ENCODE measurements at places on chromosomes 1 and 21.

DNA sequence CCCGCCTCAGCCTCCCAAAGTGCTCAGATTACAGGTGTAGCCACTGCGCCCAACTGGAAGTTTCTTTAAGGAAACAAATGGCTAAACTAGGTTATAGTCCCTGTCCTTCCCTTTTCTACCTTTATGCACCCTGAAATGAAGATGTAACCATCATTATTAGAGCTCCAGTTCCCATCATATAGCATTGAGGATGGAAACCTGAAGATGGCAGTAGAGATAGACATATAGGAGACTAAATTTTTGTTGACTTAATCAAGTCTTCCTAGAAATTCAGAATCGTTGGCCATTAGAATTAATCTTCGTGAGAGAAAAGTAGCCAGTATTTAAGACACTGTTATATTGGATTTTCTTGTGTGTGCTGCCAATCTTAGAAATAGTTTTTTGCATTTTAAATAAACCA lies 1016.3 kb upstream of the NCAM2 start:
- no peak for DNase-seq

DNA sequence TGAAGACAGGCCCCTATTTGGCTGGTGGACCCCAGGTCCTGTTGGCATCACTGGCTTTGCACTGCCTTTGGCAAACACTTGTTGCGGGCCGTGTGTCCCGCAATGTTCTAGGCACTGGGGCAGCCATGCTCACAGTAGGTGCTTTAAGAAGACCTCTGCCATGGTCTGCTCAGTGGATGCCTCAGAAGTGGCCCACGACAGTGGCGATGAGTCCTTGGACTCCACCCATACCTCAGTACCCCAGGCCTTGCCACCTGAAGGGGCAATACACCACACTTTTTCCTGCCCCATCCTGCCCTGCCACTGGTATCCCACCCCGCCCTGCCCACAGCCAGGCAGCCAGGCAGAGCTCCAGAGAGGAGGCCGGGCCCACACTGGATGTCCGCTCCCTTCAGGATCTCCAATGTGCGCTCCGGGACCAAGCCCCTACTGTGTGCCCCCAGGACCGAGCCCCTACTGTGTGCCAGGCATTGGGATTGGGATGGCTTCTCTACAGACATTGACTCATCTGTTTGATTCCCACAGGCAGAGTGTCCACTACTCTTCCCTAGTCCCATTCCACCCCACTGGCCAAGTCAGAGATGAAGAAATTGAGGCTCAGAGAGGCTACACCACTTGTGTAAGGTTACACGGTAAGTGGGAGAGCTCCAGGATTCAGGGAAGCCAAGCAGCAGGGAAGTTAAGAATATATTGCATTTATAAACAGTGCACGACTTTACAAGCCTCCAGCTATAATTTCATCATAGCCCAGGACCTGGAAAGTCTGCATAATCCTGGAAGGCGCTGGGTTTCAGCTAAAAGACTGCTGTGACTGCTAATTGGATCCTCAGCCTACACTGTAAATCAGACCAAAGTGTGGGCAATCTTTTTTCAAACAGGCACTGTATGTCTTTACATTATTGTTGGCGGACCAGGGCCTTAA lies 101.6 kb downstream of the DMRTB1 start:
- no peak for DNase-seq

- DNase-seq, result no peak
Measured at GRCh38 chr1:94553323-94553730, 11.8 kb upstream of the F3 start.

DNA sequence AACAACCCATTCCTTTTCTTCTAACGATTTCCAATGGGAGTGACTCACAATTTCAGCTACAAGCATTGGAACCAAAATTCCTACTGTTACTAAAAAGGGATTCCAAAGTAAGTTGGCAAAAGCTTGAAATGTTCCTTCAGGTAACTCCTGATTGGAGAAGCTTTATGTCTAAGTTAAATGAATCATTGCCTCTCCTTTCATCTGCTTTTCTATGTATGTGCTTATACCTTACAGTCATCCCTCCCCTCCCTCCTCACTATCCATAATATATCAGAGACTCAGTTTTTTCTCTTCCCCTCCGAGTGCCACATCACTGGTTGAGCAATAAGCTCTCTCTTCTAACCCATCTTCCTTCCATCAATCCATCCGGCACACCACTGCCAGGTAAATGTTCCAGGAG lies 86.8 kb downstream of the TIAM1 start:
- no peak for DNase-seq

DNA sequence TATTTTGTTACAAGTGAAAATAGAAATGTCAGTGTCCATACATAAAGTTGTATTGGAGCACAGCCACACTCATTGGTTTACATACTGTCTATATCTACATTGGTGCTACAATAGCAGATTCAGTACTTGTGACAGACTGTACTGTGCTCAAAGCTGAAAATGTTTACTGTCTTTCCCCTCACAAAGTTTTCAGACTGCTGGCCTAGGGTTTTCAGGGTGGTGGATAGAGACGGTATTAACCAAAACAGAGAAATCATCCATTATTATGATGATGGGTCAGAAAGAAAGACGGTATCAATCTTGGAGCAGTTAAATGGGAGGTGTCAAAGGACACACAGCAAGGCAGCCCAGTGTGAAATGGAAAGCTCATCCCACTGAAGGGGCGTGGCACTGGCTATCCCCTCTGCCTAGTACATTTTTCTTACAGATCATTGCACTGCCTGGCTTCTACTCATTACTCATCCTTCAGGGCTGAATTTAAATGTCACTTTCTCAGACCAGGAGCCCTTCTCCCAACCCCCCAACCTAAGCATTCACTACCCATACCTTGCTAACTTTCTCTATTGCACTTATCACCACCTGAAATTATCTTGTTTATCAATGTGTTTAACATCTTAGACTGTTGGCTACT lies 10.2 kb downstream of the JAK1 start:
- DNase-seq, result no peak

GRCh38 chr1:248714248-248714647 lies 11.7 kb upstream of the OR14I1 start:
- DNase-seq, result no peak

DNA sequence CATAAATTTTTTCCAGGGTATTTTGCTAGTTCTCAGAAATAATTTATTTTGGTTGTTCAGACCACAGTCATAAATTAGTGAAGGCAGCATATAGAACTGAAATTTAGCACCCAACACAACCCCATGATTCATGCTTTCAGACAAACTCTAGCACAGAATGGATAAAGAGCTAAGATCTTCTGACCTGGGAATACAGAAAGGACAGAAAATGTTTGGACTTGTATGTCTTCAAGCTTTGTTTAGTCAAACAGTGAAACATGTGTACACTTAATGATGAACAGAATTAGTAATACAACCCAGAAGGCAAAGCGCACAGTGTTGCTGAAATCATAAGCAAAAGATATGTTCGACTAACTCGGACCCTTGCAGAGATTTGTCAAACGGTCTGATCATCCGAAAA lies 205.6 kb downstream of the APP start:
- no peak for DNase-seq
